ENCODE measurements at places on chromosomes 4 and X.
A peak's percentile ranks its signal among the peaks of the same experiment; 100 is the strongest.

DNA sequence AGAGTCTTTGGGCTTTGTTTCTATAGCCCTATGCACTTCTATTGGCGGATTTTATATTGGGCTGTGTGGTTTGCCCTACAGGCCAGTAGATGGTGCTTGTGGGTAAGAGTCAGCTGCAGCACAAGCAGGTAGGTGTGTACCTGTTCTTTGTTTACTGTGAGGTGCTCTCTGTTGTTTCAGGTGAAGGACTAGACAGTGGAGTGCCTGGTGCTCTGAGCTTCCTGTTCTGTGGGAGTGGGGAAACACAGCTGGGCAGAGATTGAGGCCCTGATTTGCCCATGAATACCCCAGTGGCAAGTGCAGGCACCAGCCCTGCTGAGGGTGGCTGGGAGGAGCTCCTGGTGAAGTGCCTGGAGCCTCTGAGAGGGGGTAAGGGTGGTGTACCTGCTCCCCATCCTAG is 26.3 kb upstream of the UCP1 start:
- no peaks in the 10 kb centered on the region for H3K36me3 ChIP-seq
- no peak overlapping the region for H3K27ac ChIP-seq
- H3K4me1 ChIP-seq: no peaks in the 10 kb centered on the region
- no peaks in the 10 kb centered on the region for H3K27me3 ChIP-seq
- no peak overlapping the region for H3K4me3 ChIP-seq

- H3K27me3 ChIP-seq: no peaks in the 10 kb centered on the region
- H3K4me1 ChIP-seq: peaks cover 9% of the 10 kb centered on the region
- no peak overlapping the region for H3K4me3 ChIP-seq
Observed at GRCh38 chr4:185847352-185848097, 35.5 kb upstream of the SORBS2 start.

GRCh38 chr4:53651156-53651735 is 60.0 kb upstream of the LNX1 start:
- no peaks in the 10 kb centered on the region for H3K36me3 ChIP-seq
- DNase-seq: no peak
- H3K4me3 ChIP-seq: no peak overlapping the region
- no peak overlapping the region for H3K27ac ChIP-seq

DNA sequence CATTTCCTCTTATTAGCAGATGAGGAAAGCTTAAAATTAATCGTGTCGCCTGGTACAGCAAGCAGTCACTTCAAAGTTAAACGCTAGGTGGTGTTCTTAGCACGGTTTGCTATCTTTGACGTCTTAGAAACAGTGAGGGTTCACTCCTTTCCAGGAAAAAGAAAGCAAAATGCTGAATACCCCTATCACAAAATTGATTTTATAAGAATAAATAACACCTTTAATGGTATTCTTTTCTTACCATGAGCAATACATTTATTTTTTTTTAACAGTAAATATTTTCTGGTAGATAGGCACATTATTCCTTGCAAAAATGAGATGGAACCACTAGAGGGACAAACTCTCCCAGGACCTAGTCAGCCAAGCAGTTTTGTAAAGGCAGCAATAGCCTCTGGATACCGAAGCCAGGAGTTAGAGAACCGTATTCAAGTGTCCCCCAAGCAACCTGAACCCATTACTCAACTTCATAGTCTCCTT is 153.9 kb downstream of the KDR start:
- no peak for DNase-seq
- no peaks in the 10 kb centered on the region for H3K27me3 ChIP-seq
- no peak overlapping the region for H3K4me3 ChIP-seq
- no peaks in the 10 kb centered on the region for H3K4me1 ChIP-seq
- no peak overlapping the region for H3K27ac ChIP-seq

- H3K36me3 ChIP-seq: no peaks in the 10 kb centered on the region
- DNase-seq: no peak
Observed at GRCh38 chr4:13117185-13117584, 367.0 kb downstream of the RAB28 start.

GRCh38 chrX:147738265-147738664 is 173.5 kb upstream of the FMR1 start:
- H3K36me3 ChIP-seq: no peaks in the 10 kb centered on the region
- no peak for DNase-seq
- H3K27me3 ChIP-seq: no peaks in the 10 kb centered on the region
- no peak overlapping the region for H3K4me3 ChIP-seq

DNA sequence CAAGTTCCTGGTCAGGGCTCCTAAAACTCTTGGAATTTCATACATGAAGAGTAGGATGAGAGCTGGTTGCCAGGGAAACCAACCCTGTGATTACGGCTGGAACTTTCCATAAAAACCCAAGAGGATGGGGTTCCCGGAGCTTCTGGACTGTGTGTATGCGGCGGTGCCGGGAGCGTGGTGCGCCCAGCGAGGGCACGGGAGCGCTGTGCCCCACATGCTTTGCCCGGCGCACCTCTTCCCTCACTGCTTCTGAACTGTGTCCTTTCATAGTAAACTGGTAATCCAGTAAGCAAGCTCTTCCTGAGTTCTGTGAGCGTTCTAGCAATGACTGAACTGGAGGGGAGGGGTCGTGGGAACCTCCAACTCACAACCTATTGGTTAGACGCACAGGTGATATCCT is 152.6 kb downstream of the AFAP1 start:
- no peak overlapping the region for H3K27ac ChIP-seq
- H3K4me1 ChIP-seq: no peaks in the 10 kb centered on the region
- no peaks in the 10 kb centered on the region for H3K36me3 ChIP-seq
- no peak for DNase-seq
- H3K4me3 ChIP-seq: no peak overlapping the region

- H3K4me3 ChIP-seq: no peak overlapping the region
- DNase-seq: no peak
Observed at GRCh38 chr4:139865537-139865936, 199.9 kb downstream of the MGST2 start.

GRCh38 chr4:1003271-1004070 is 8.0 kb upstream of the FGFRL1 start:
- DNase-seq: no peak
- H3K4me3 ChIP-seq: no peak overlapping the region
- H3K36me3 ChIP-seq: no peaks in the 10 kb centered on the region

GRCh38 chr4:174865418-174865985 is 36.5 kb upstream of the GLRA3 start:
- H3K4me1 ChIP-seq: no peaks in the 10 kb centered on the region

GRCh38 chrX:45266456-45266855 is 65.8 kb upstream of the DIPK2B start:
- H3K36me3 ChIP-seq: no peaks in the 10 kb centered on the region
- H3K4me1 ChIP-seq: no peaks in the 10 kb centered on the region
- no peak overlapping the region for H3K27ac ChIP-seq
- H3K4me3 ChIP-seq: no peak overlapping the region
- no peak for DNase-seq
- no peaks in the 10 kb centered on the region for H3K27me3 ChIP-seq

GRCh38 chr4:87117051-87117731 is 103.2 kb downstream of the KLHL8 start:
- H3K36me3 ChIP-seq: no peaks in the 10 kb centered on the region
- no peak overlapping the region for H3K4me3 ChIP-seq
- no peak for DNase-seq
- H3K27ac ChIP-seq: no peak overlapping the region
- no peaks in the 10 kb centered on the region for H3K4me1 ChIP-seq

DNA sequence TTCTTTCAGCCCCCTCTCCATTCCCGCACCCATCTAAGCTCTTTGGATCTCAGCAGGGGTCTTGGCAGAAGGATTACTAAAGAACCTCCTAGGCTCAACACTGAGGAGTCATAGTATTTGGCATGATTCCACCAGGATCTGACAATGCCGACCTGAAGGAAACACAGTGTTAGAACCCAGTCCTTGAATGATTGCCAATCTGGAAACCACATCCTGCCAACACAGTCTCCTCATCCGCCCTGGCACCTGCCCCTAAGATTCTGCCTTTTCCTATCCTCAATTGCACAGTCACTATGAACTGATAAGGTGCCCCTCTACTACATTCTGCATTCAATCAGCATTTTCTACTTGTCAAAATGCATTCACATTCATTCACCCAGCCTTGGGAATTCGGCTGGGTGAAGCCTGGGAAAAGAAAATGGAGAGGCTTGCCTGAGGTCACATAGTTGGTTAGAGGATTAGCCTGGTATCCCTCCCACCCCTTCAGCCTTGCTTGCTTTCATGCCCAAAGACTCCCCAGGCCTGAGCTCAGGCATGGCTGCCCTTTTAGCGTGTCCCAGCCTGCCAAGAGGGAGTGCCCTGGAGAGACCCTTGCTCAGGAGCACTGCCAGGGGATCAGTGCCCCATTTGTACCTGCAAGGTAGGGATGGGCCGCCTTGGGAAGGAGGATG is 2.2 kb upstream of the CLDN2 start:
- no peaks in the 10 kb centered on the region for H3K36me3 ChIP-seq
- DNase-seq: peak; percentile 13
- H3K27me3 ChIP-seq: peaks cover 3% of the 10 kb centered on the region
- H3K4me3 ChIP-seq: no peak overlapping the region
- H3K27ac ChIP-seq: no peak overlapping the region
